ENCODE measurements at places on chromosomes 7 and 10. TPM values are rescaled to one million over a fixed set of nuclear protein-coding genes. Genes with fewer than 3 reads are reported as not detected.

The CXCL12 gene
- not detected for total RNA-seq

DNA sequence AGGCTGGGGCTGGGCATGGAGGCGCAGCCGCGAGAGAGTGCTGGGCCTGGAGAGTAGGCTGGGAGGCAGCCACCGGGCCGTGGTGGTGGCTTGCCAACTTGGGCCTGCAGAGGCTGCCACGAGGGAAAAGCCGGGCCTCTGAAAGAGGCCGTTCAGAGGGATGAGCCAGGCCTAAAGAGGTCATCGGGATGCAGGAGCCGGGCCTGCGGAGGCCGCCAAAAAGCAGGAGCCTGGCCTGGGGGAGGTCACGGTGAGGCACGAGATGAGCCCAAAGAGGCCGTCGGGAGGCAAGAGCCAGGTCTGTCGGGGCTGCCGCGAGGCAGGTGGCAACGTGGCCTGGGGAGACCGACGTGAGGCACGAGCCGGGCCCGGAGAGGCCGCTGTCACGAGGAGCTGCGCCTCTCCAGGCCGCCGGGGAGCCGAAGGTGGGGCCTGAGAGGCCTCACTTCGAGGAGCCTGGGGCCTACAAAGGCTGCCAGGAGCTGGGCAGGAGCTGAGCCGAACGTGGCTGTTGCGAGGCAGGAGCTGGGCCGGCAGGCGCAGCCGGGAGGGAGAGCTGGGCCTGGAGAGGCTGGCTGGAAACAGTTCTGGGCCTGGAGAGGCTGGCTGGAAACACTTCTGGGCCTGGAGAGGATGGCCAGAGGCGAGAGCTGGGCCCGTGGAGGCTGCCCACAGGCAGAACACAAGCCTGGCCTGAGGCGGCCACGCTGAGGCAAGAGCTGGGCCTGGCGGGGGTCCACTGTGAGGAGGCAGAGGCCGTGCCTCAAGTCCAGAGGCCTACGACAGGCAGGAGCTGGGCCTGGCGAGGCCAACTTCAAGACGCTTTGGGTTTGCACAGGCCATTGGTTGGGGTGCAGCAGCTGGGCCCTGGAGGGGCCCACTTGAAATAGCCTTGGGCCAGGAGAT, 24.6 kb downstream of the MDH2 start:
- no peak for DNase-seq

- no peak for DNase-seq
These were observed 8.5 kb upstream of the METTL27 start for GRCh38 chr7:73850781-73851207.

DNA sequence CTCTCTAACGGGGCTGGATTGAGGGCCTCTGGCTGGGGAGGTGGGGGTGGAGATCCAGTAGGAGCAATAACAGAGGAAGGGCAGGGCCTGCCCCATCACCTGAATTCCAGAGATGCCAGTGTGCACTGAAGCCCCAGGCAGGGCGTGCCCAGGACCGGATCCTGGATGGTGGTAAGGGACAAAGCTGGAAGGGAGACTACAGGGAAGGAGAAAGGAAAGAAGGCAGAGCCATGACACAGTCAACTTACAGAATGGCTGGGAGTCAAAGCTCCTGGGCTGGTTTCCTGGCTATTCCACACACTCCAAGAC, 666 bp downstream of the TMEM139 start:
- DNase-seq = no peak

Measured in naive thymus-derived CD4-positive, alpha-beta T cell (primary cell).